ENCODE measurements at places on chromosomes 13 and 19.

DNA sequence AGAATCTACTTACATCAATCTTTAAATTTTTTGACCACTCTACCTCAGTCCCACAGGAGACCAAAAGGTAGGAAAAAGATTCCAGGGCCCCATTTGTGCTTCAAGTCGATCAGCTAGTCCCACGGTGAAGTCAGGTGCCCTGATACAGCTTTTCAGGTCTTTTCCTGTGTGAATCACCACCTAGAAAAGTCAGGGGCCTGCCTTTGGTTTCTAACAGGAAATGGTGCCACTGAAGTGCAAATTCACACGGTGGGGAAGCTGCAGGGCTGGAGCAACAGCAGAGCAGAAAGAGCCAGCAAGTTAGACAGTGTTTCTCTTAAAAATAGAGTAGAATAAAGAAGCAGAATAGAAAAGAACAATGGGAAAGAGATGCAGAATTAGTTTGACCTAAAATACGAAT lies 107.5 kb downstream of the KLF12 start:
- DNase-seq = peak; percentile 42

DNA sequence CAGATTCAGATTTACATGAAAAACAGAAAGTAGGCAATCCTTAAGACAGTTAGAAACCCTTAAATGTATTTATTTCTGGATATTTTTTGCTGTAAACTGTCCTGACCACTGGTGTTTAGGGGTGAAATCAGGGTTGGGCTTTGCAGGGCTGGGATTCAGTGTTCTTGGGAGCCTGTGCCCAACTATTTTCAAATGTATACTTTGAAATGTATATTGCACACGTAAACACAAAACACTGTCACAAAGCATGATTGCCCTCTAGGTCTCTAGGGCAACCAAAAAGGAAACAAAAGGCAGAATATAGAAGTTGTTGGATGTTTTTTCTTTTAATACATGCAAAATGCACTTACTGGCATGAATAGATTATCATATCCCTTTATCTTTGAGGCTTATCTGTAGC lies 1185.4 kb downstream of the DIAPH3 start:
- DNase-seq = no peak

GRCh38 chr13:112510987-112511685 lies 76.8 kb downstream of the TUBGCP3 start:
- no peak for DNase-seq

DNA sequence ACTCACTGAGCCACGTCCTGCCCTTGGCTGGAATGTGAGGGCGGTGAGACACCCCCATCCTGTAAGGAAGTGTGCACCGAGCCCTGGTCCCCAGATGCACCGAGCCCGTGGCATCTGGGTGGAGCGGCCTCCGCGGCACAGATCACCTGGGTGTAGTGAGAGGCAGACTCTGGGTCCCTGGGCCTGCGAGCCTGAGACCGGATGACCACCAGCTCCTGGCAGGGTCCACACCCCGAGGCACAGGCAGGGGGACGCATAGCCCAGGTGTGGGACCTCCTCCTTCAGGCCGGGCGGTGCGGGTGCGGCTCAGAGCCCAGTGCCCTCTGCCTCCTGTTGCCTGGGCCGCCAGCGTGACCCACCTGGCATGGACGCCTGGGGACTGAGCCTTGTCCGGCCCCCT lies 12.4 kb downstream of the MCF2L start:
- no peak for DNase-seq

- no peak for DNase-seq
Measured at GRCh38 chr19:12647047-12647446, 19.5 kb downstream of the MAN2B1 start.

- DNase-seq = no peak
Measured at GRCh38 chr13:70457474-70457873, 349.2 kb upstream of the KLHL1 start.

GRCh38 chr19:54461613-54462012 lies 2.0 kb downstream of the LENG9 start:
- no peak for DNase-seq

GRCh38 chr19:47776568-47776967 lies 1.9 kb upstream of the SELENOW start:
- DNase-seq = no peak

GRCh38 chr13:110607675-110608224 lies 7.6 kb upstream of the NAXD start:
- DNase-seq = no peak
